ENCODE measurements at places on chromosomes 5 and 9.

GRCh38 chr5:95825495-95825894 is 3.0 kb upstream of the GLRX start:
- no peak for DNase-seq

DNA sequence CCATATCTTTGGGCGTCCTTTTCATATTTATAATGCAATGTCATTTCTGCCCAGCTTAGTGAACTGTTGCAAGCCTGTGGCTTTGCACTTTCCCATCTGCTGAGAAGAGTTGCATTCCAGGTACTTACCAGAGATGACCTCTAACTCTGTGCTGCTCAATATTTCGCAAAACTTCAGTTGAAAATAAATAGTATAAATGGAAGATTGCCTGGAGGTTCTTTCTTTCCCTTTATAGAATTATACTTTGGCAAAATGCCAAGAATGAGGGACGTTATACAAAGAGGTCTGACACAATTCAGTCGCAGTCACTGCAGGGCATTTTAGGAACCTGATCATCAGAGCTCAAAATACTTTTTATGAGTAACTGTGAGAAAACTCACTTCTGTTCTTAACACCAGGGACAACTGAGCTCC is 18.9 kb upstream of the VLDLR start:
- DNase-seq, result no peak

DNA sequence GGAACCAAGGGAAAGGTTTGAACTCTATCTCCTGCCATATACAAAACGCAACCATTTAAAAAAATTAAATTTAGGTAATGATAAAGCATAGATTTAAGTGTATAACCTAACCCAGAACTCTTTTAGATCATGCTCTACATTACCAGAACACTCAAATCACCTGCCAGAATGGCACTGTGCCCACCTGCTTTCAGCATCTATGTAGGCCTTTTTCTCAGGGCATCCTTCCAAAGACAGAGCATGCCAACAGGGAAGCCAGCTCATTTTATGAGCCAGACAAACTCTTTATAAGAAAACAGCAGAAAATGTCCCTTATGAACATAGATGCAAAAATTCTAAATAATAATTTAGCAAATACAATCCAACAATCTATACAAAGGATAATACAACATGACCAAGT is 47.9 kb upstream of the SMAD5 start:
- DNase-seq, result no peak

DNA sequence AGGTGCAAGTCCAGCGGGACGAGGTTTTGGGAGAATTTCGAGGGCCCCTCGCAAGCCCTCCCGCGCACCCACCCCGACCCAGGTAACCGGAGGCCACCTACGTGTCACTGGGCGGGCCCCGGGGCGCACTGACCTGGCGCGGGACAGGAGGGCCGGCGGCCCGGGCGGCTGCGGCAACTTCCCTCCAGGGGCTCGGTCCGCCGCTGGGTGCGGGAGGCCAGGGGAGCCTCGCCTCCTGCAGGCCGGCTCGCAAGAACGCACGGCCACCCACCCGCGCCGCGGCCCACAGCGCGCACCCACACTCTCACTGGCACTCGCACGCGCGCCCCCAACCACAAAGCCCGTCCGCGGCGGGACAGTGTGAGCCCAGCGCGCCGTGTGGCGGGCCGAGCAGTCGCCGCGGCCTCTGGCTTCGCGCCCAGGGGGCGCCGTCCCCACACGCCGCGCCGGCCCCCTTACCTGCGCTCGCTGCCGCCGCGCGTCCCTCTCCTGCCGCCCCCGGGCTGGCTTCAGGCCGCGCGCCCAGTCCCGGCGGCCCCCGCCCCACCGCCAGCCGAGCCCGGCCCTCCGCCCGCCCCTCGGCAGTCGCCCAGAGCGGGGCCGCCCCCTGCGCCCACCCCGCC is 451 bp downstream of the LPAR1 start:
- DNase-seq, result peak; percentile 18

GRCh38 chr9:129509533-129509928 is 111.4 kb downstream of the C9orf50 start:
- DNase-seq, result peak; percentile 50

DNA sequence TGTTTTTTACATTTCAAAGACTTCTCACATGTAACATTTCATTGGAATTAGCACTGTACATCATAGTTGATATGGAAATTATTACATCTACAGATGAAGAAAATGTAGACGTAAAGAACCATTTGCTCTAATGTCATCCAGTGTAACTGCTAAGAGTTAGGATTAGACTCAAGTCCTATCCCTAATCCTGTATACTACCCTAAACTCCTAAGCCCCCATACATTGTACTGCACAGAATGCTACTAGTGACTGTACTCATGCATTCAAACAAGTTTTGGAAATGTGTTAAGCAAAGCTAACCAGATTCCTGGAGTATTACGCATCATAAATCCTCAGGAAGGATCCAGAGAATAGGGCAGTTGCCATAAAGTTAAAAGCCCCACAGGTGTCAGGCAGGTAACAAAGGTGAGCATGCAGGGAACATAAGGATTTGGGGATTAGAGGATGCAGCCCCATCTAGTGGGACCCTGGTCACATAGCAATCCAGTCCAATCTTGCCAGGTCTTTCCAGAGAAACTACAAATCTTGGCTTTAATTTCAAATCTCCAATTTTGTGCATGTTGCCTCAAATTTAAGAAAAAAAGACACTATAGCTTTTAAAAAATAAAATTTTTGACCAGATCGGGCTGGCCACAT is 32.0 kb downstream of the HAVCR1 start:
- peak; percentile 63 for DNase-seq

DNA sequence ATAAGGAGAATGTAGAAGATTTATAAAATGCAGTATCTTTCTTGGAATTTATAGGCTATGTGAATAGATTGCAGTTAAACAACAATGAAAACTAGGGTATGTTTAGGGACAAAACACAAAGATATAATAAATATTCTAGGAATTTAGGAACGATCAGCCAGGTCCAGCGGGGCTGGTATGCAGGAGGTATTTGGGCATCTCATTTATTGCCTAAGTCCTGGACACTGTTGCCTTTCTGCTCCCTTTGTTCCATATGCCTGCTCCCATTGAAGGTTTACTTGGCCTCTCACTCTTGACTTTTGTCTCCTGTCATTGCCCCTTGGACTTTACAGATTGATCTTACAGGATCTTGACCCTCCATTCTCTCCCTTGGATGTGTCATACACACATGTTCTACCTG is 55.9 kb downstream of the SNX24 start:
- DNase-seq, result no peak

GRCh38 chr5:72166070-72166979 is 59.0 kb downstream of the MAP1B start:
- peak; percentile 4 for DNase-seq

GRCh38 chr5:3659907-3660306 is 64.3 kb downstream of the IRX1 start:
- peak; percentile 80 for DNase-seq

DNA sequence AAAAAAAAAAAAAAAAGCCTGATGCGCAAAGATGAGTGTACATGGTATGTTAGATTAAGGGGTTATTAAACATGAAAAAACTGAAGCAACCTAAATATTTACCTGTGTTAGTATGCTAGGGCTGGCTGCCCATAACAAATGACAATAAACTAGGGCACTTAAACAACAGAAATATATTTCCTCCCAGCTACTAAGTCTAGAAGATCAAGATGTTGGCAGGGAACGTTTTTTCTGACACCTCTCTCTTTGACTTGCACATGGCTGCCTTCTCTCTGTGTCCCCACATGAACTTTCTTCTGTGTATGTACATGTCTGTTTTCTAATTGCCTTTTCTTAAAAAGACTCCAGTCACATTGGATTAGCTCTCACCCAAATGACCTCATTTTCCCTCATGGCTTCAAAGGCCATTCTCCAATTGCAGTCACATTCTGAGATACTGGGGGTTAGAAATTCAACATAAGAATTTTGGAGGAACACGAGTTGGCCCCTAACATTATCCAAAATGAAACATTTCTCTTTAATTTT is 694.5 kb downstream of the CDH9 start:
- DNase-seq, result no peak

DNA sequence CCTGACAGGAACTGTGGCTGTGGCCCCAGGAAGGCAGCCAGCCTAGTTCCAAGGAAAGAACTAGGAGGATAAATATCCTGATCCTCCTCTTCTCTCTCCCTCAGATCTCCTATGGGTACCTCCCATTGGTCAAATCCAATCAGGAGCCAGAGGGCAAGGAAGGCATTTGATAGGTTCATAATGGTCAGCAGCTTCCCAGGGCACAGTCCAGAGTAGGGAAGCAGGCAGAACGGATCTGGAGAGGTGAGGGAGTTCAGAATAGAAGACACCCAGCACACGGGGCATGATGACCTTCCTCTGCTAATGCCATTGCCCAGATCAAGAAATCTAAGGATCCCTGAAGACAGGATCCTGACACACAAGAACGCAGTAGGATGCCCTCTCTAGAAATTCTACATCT is 8.6 kb downstream of the ABLIM3 start:
- no peak for DNase-seq

- no peak for DNase-seq
Observed at GRCh38 chr9:134965411-134965810, 47.7 kb upstream of the FCN1 start.

DNA sequence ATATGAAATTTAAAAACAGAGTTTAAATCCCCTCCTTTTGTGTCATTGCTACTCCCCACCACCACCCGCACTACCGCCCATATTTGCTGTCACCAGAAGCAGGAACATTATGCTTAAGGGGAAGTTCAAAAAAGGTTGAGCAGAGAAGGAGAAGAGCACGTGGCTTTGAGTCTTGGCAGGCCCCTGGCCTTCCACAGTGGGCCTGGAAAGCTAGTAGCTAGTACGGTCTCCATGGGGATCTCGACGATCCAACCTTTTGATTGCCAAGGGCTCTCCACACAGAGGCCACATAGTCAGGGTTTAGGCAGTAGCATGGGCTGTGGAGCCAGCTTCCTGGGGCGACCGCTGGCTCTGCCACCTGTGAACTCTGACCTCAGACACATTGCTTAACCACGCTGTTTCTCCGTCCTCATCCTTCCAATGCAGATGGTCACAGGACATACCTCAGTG is 90.1 kb downstream of the GOLPH3 start:
- no peak for DNase-seq

GRCh38 chr5:179585941-179586401 is 35.6 kb downstream of the RUFY1 start:
- DNase-seq, result no peak

DNA sequence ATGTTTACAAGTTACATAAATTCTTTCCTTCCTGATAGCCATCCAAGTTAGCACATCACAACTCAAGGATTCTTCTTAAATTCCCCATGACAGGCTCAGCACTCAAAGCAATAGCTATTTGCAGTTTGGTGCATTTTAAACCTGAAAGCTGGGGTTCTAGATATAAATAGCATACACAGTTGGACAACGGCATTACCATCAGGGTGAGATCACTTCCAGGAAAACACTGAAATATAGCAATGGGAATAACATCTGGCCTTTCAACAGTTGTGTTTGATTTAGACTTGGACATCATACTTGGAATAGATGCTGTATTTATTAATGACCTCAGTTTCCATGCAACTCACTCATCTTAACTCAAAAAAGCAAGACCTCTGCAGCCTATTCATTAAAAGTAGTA is 24.7 kb upstream of the LECT2 start:
- DNase-seq, result no peak

DNA sequence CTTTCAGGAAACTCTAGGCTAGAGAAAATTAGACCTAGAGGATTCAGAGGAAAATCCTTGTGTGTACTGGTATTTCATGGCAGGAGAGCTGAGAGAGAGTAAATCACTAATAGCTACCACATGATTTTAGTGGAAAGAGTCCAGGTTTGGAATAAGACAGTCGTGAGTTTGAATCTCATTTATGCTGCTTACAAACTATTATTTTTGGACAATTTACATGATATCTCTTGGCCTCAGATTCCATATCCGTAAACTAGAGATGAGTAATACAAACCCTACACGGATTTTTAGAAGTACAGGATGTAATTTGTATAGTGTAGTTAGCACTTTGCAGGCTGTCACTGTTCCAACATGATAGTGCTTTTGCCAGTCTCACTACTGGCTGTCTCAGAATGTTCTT is 2.7 kb downstream of the IL31RA start:
- no peak for DNase-seq

DNA sequence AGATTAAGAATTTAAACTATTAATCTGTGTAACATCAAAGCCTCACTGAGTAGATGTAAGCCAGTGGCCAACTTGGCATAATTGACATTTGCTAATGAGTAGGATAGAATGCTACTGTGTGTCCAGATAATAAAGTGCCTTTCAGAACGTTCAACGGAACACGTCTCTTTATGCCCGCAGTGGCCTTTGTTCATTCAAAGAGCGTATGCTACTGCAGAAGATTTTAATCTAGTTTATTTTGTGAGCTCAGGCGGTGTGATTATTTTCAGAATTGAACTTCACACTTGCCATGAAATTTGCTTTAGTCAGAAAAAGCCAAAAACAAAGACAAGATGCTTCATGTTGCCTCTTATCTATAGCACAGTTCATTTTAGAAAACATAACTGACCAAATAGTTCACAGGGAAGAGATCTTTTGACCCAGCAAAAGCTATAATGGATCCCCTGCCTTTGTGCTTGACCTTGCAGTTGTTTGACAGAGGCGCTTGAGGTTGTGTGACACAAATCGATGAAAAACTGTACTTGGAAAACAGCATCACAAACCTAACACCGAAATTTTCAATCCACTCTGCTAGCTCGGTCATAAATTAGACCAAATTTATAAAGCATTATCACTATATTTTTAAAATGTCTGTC is 530.9 kb upstream of the TYRP1 start:
- DNase-seq, result no peak

DNA sequence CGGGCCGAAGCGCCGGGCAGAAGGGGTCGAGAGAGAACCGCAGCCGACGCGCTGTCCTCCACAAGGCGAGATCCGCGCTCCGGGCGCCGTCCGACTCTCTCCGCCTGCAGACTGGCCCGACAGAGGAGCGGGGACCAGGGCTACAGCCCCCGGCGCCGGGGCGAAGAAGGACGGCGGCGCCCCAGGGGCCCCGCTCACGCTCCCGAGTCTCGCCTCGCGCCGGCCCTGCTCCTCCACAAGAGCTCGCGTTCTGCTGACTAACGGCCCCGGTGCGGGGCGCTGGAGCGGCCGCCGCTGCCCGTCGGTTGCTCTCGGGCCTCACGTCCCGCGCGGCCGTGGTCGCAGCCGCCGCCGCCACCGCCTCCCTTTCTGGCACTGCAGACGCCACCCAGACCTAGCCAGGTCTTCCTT is 338 bp downstream of the ABHD17B start:
- DNase-seq, result no peak

- peak; percentile 10 for DNase-seq
Observed at GRCh38 chr9:88722753-88723152, 187.8 kb downstream of the NXNL2 start.

GRCh38 chr9:85263288-85263687 is 478.5 kb downstream of the AGTPBP1 start:
- no peak for DNase-seq

DNA sequence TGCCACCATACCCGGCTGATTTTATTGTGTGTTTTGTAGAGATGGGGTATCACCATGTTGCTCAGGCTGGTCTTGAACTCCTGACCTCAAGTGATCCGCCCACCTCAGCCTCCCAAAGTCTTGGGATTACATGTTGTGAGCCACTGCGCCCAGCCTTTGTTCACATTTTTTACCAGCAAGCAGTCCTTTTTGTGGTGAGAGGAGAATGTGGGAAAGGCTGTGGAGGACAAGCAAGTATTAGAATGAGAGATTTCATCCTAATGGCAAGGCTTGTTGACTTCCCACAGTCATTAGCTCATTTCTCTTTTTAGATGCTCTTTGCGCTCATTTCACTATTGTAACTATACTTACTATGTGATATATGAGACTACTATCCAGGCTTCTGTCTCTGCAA is 6.1 kb downstream of the IL31RA start:
- no peak for DNase-seq

GRCh38 chr5:76657091-76657490 is 33.9 kb upstream of the F2RL2 start:
- DNase-seq, result no peak

Data from SW480 (cell line).